CD4-positive, alpha-beta memory T cell (primary cell): ENCODE measurements at places on chromosomes 1 and 21. TPM values are rescaled to one million over a fixed set of nuclear protein-coding genes. Genes with fewer than 3 reads are reported as not detected.

DNA sequence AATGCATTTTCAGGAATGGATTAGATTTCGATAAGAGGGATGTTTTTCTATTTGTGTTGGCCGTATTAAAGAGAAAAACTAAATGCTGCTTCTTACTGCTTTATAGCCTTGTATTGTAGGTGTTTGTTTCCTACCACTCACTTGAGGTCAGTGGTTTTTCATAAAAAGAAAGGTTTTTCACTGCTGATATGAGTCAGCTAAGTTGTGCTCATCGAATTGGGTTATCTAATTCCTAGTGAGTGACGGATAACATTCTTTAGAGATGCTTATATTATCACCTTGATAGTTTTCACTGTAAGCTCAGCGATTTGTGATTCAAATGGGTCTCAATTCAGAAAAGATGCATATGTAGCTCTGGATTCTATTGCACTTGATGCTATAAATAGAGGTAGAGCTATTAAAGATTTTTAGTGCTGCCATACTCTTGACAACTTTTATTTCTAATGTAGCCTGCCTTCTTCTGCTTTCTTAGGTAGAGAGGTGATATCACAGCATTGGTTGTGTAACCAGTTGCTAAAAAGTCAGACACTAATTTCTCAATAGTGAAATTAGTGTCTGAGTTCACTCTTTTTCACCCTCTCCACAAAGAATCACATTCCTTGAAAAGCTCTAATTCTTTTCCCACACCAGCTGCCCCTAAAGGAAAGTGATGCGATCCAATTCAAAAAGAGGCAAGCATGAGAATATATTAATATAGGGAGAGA is 180.0 kb downstream of the RASAL2 start:
- DNase-seq, result no peak

DNA sequence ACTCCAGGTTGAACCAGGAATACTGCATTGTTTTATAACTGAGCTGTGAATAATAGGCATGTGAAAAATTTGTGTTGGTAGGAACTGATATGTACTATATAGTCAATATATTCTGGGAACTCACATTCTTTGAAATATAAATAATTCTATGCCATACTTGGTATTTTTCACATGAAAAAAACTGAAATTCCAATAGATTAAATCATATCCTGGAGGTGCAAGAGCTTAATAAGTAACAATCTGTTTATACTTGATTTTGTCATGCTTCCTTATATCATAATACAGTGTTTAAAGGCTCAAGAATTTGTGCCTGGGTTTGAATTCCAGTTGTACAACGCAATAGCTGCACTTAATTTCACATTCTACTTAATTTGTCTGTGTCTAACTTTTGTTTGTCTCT is 387.0 kb downstream of the USP25 start:
- DNase-seq, result no peak

DNA sequence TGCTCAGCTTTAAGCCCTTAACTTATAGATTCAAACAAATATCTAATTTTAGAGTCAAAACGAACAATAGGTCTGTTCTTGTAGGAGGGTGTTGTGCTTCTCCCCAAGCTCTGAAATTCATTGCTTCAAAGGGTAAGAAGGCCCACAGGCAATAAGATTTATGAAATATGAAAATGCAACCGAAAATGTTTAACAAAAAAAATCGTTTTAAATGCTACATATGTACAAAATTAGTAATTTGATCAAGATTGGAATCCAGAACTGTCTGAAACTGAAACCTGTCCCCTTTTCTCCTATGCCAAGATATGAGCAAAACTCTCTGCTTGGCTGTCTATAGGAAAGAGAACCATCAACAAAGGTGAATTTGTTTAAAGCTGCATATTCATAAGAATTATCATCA is 534.3 kb downstream of the PLPP3 start:
- DNase-seq, result no peak

GRCh38 chr1:3821004-3821403 is 24.7 kb upstream of the LRRC47 start:
- no peak for DNase-seq

DNA sequence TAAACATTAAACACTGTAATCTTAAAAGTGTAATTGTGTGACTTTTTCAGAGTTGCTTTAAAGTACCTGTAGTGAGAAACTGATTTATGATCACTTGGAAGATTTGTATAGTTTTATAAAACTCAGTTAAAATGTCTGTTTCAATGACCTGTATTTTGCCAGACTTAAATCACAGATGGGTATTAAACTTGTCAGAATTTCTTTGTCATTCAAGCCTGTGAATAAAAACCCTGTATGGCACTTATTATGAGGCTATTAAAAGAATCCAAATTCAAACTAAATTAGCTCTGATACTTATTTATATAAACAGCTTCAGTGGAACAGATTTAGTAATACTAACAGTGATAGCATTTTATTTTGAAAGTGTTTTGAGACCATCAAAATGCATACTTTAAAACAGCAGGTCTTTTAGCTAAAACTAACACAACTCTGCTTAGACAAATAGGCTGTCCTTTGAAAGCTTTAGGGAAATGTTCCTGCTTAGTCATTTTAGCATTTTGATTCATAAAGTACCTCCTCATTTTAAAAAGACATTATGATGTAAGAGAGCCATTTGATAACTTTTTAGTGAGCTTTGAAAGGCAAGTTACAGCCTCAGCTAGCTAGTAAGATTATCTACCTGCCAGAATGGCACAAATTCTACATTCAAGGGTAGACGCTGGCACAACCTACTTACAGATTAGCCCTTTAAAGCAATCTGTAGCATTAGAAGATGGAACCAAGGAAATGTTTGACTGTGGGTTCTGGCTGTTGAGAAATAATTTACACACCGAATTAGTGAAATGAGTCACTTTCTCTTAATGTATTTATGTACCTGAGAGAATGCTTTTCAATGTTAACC is 9.4 kb downstream of the SOD1 start:
- DNase-seq, result no peak

The RBP7 gene
- not detected for total RNA-seq

DNA sequence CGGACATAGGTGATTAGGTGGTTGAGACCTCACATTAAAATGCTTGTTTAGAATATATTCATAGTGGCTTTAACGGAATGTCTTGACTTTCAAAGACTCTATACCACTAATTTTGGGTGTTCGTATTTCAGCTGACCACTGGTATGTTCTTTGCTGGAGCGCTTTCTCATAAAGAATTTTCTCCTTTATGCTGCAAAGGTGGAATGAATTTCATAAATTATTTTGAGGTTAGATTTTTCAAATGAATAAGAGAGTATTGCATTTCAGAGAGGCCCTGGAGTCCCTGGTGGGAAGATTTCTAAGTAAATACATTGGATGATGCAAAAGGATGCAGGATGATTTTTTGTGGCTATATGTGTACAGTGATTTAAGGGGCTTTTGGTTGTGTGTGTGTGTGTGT is 55.8 kb downstream of the HUNK start:
- no peak for DNase-seq

GRCh38 chr1:18058206-18058921 is 49.2 kb upstream of the IGSF21 start:
- no peak for DNase-seq
